Stimulated activated CD8-positive, alpha-beta memory T cell treated with anti-CD3 and anti-CD28 coated beads, Interleukin-7, amount 100 ng/mL, for 4 hours (primary cell): ENCODE measurements at places on chromosomes 12 and 14.

- no peak for DNase-seq
Observed at GRCh38 chr12:75959060-75959459, 72.5 kb downstream of the PHLDA1 start.

- DNase-seq, result no peak
Observed at GRCh38 chr12:124660851-124661250, 93.4 kb upstream of the NCOR2 start.

- DNase-seq, result no peak
Observed at GRCh38 chr14:61527325-61528100, 167.8 kb upstream of the HIF1A start.

DNA sequence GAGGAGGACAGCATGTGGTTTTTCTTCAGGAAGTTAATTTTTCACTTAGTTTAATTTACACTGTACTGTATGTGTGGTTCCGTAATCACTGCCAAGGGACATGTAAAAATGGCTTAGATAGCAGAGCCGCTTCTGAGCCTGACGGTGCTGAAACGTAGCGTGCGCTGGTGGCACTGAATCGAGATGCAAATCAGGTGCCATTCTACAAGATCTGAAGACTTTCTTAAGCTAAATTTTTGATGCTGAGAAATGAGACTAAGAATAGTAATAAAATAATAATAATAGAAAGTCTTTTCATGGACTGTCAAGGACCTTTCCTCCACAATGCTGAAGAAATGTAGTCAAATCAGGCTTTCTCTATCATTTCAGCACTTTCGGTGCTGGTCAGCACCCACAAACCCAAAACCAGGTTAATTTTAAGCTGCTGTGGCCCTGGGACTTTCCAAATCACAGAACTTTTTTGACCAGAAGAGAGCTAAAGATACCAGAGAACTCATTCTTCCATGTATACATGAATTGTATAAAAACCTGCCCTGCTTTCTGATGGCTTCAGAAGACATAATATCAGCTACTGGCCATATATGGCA is 183.3 kb upstream of the LMO3 start:
- no peak for DNase-seq

DNA sequence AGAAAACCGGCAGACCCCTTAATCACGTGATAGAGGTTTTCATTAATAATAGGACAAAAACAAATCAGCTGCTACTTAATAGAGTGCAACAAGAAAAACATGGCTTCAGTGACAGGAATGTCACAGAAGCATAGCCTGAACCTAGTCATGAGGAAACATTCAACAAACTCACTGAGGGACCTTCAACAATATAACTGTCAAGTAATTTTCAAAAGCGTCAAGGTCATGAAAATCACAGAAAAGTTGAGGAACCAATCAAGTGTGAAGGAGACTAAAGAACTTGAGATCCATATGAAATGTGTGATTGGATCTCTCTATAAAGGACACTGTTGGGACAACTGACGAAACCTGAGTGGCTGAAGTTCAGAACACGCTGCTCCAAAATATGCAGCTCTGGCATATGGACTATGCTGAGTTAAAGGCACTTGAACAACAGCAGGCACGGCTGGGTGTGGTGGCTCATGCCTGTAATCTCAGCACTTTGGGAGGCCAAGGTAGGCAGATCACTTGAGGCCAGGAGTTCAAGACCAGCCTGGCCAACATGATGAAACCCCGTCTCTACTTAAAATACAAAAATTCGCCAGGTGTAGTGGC is 16.3 kb downstream of the NDUFA12 start:
- DNase-seq, result no peak

GRCh38 chr12:96057986-96058553 is 22.7 kb upstream of the LTA4H start:
- no peak for DNase-seq

DNA sequence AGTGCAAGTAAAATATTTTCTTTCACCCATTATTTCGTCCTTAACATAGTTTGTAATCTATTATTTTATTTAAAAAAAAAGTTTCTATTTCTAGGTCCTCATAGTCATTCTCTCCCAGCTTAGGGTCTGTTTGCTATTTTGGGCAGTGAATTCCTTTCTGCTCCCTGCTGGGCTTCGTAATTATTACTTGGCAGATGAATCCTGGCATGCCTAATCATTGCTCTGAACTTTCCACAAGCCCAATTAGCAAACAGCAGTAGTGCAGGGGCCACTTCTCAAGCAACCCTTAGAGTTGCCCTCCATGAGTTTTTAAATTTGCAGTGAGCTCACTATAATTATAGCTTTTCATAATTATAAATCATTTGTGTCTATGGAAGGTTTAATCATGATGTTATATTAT is 1378.3 kb upstream of the SEL1L start:
- no peak for DNase-seq

DNA sequence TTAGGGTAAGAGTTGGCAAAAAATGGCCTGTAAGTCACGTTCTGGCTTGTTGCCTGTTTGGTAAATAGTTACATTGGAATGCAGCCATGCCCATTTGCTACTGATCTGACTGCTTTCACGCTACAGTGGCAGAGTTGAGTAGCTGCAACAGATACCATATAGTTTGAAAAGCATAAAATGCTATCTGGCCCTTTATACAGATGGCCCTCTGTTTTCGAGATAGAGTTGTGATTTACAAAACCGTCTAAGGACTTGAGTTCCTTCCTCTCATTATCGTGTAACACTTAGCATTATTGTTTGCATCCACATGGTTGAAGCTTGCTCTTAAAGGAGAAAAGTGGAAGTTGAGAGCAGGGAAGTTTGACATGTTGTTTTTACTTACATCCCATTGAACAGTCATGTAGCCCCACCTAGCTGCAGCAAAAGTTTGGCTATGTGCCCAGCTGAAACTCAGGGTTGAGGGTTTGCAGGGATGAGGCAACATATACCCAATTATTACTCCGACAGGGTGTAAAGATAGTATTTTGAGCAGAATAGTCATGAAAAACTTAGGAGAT is 11.3 kb upstream of the SCFD1 start:
- DNase-seq, result no peak

DNA sequence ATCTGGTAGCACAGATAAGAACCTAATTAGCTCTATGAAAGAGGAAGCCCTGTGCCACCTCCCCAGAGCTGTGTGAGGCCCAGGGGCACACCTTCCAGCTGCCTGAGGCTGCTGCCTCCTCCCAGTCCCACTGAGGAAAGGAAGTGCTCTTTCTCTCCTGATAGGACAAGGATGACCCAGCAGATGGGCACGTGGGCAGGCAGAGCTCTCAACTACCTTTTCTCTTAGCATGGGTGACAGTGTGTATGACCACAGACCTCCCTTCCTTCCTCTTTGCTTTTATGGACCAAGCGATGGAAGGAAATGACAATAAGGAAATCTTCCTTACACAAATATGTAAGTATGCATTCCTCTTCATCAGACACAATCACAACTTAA is 127.6 kb upstream of the AMIGO2 start:
- DNase-seq, result no peak

- peak; percentile 74 for DNase-seq
Observed at GRCh38 chr12:93569656-93570551, 2.6 kb upstream of the SOCS2 start.

DNA sequence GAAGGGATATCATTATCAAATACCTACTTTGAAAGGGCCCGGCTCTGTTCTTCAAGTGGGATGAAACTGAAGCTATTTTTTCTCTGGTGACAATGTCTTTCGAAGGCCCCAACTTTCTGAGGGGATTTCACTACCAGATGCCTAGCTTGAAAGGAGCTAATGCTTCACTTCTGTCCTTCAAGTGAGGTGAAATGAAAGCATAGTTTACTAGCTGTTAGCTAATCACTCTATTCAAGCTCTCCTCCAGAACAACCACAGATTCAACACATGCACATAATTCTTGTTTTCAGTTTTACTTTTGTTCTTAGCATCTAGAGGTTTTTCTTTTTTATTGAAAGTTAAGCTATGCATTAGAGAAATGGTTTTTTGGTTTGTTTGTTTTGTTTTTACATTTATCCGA is 571.4 kb downstream of the NOVA1 start:
- no peak for DNase-seq

GRCh38 chr14:72876005-72876709 is 17.7 kb downstream of the DPF3 start:
- DNase-seq, result no peak

DNA sequence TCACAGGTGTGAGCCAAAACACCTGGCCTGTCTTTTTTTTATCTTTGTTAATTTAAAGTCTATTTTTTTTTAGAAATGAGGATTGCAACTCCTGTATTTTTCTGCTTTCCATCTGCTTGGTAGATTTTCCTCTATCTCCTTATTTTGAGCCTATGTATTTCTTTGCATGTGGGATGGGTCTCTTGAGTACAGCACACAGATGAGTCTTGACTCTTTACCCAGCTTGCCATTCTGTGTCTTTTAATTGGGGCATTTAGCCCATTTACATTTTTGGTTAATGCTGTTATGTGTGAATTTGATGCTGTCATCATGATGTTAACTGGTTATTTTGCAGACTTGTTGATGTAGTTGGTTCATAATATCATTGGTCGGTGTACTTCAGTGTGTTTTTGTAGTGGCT is 317.4 kb downstream of the IPO8 start:
- no peak for DNase-seq

DNA sequence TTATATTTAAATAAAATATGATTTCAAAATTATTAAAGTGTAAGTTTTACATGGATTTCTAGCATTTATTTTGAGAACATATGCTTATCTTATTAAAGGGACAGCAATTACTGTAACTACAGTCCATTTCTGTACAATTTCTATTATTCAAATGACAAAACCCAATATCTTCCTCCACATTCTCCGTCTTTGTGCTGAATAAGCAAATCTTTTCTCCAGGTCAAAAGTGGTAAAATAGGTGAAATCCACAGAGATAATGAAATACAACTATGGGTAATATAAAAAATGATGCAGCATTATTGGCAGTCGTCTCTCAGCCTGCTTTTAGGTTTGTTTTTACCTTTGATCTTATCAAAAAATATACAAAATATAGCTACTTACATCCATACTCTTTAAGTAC is 79.4 kb upstream of the OTX2 start:
- no peak for DNase-seq

- no peak for DNase-seq
Observed at GRCh38 chr12:51592034-51592705, 1.1 kb downstream of the SCN8A start.

- no peak for DNase-seq
Observed at GRCh38 chr12:32440120-32440865, 40.9 kb downstream of the FGD4 start.

DNA sequence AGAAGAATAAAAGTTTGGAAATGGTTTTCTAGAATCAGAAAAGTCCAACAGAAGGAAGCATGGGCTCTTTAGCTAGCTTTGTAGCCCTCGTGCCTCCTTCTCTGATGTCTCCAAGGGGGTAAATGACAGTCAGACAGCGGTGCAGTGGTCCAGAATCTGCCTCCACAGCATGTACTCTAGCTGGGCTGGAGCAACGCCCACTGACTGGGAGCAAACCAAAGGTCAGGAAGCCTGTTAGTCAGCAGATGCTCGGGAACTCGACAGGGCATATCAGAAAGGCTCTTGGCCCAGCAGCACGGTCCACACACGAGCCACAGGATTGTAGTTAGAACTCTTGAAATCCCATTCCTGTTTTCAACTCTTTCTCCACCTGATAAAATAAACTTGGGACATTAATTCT is 164.3 kb downstream of the GRIN2B start:
- DNase-seq, result no peak

- DNase-seq, result no peak
Observed at GRCh38 chr12:25110260-25110659, 84.7 kb downstream of the DNAI7 start.

- DNase-seq, result no peak
Observed at GRCh38 chr14:100786576-100787219, 39.2 kb upstream of the MEG3 start.

- DNase-seq, result no peak
Observed at GRCh38 chr12:103964805-103965204, 867 bp upstream of the TDG start.

- DNase-seq, result no peak
Observed at GRCh38 chr14:35695647-35696046, 113.4 kb downstream of the RALGAPA1 start.

DNA sequence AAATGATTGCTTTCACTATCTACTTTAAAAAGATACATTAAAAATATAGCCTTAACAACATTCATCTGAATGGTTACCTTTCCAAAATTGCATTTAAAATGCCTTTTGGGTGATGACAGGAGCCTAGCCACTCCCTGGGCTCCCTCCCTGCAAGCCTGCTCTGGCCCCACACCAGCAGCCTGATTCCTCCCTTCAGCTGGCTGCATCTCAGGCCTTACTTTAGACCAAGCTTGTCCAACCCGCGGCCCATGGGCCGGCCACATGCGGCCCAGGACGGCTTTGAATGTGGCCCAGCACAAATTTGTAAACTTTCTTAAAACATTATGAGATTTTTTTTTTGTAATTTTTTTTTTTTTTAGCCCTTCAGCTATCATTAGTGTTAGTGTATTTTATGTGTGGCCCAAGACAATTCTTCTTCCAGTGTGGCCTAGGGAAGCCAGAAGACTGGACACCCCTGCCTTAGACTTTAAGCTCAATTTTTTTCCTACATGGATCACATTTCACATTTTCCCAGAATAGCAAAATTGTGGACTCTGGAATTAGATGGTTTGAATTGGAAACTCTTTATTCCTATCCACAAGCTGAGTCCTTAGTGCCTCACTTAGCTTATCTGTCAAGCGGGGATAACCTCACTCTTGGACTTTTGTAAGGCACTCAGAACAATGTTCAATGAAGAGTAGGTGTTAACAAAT is 124.4 kb downstream of the MYRFL start:
- DNase-seq, result no peak

- no peak for DNase-seq
Observed at GRCh38 chr12:100201604-100202423, 1.2 kb downstream of the ACTR6 start.

GRCh38 chr14:61417883-61418455 is 96.6 kb downstream of the PRKCH start:
- DNase-seq, result no peak

- DNase-seq, result no peak
Observed at GRCh38 chr12:123115409-123116121, 35.3 kb downstream of the PITPNM2 start.

DNA sequence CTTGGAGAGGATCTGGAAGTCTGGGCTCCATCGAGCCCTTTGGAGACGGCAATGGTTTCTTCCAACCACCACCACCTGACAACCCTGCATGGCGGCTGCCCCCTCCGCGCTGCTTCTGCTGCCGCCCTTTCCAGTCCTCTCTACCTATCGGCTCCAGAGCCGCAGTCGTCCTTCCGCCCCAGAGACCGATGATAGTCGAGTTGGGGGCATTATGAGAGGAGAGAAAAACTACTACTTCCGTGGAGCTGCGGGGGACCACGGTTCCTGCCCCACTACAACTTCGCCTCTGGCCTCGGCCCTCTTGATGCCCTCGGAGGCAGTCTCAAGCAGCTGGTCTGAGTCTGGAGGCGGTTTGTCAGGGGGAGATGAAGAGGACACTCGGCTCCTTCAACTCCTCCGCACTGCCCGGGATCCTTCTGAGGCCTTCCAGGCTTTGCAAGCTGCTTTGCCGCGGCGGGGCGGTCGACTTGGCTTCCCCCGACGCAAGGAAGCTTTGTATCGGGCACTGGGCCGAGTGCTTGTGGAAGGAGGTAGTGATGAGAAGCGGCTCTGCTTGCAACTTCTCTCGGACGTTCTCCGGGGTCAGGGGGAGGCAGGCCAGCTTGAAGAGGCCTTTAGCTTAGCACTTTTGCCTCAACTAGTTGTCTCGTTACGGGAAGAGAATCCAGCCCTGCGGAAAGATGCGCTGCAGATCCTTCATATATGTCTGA is 499 bp downstream of the TOGARAM1 start:
- no peak for DNase-seq
